Frontal cortex (tissue), 4 donors: ENCODE measurements at places on chromosomes 4 and X. TPM values are rescaled to one million over a fixed set of nuclear protein-coding genes. Genes with fewer than 3 reads are reported as not detected.

The CSAG3 gene
- total RNA-seq = not detected

The HTN3 gene
- not detected for total RNA-seq

The IL2RG gene
- not detected for total RNA-seq

The STATH gene
- total RNA-seq = not detected

The HOPX gene
- total RNA-seq = 78.7 TPM

The TSPAN6 gene
- 33.0 TPM for total RNA-seq

The CC2D2A gene
- total RNA-seq = 18.8 TPM

The XK gene
- 3.7 TPM for total RNA-seq

The TMEM271 gene
- total RNA-seq = 15.9 TPM

The SHROOM3 gene
- total RNA-seq = 9.8 TPM

The NSG1 gene
- 302 TPM for total RNA-seq

The GRID2 gene
- total RNA-seq = 33.8 TPM

The ARHGAP36 gene
- total RNA-seq = 0.41 TPM

The ERVMER34-1 gene
- total RNA-seq = 0.41 TPM
